HS-5 (cell line): ENCODE measurements at places on chromosomes 12 and 14.

GRCh38 chr12:92416385-92416812, 270.8 kb upstream of the BTG1 start:
- DNase-seq, result no peak

DNA sequence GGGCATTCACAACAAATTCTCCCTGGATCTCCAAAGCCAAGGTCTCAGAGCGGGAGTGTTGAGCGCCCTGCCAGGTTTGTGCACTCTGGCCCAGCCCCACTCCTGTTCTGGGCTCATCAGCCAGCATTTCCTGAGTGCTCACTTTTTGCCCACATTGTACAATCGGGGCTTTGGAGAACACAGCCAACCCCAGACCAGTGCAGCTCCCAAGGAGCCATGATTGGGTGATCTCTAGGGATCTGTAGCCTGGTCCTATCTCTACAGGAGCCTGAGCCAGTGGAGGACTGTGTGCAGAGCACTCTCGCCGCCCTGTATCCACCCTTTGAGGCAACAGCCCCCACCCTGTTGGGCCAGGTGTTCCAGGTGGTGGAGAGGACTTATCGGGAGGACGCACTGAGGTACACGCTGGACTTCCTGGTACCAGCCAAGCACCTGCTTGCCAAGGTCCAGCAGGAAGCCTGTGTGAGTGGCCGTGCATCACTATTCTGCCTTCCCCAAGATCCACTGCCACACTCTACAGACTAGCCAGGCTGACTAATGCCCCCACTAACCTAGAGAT, 2.8 kb downstream of the ARHGEF40 start:
- DNase-seq, result no peak

DNA sequence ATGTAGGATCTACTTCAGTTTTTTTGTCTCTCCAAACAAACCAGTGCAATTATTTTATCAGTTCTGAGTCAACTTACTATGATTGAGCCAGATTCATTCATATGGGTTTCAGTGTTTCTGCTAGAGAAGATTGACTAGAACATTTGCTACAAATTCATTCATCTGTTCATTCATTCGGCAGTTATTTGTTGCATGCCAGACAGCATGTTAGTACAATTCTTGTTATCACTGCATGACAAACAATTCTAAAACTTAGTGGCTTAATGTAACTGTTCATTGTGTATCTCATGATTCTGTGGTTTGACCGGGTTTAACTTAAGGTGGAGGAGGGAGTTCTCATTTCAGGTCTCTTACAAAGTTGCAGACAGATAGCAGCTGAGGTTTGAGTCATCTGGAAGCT, 52.3 kb downstream of the POLR3B start:
- no peak for DNase-seq

DNA sequence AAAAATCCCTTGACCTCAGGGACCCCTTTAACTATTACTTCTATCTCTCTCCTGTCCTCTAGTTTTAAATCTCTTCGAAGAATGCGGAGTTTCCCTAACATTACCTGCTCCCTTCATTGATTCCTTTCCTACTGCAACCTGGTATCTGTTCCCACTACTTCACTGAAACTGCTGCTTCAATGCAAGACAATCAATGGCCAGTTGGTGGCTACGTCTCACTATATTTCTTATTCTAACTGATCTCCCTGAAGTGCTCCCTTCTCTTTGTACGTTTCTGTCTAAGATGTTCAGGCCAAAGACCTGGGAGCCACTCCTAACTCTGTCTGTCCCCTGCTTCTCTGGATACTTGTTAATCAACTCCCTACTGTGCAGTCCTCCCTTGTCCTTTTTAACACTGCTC, 10.3 kb upstream of the KCNA1 start:
- DNase-seq, result no peak

DNA sequence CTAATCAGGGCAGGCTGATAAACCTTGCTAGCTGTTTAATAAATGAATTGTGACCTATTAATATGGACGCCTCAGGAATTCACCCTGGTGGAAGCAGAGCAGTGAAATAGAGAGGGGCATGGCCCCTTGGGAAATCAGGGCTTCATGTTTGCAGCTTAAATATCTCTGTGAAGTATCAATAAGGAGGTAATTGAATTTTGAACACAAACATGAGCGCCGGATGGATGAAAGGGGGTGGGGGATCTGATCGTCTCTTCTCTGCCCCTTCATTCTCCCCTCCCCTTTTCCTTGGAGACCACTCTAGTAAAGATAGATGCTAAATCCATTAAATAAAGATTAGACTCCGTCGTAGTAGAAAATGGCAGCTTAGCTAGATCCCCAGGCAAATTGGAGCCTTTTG, 70.5 kb downstream of the LIN52 start:
- no peak for DNase-seq
